ENCODE measurements at places on chromosomes 1 and 21.

GRCh38 chr1:63721531-63722189, 52.2 kb upstream of the ROR1 start:
- no peak for DNase-seq

DNA sequence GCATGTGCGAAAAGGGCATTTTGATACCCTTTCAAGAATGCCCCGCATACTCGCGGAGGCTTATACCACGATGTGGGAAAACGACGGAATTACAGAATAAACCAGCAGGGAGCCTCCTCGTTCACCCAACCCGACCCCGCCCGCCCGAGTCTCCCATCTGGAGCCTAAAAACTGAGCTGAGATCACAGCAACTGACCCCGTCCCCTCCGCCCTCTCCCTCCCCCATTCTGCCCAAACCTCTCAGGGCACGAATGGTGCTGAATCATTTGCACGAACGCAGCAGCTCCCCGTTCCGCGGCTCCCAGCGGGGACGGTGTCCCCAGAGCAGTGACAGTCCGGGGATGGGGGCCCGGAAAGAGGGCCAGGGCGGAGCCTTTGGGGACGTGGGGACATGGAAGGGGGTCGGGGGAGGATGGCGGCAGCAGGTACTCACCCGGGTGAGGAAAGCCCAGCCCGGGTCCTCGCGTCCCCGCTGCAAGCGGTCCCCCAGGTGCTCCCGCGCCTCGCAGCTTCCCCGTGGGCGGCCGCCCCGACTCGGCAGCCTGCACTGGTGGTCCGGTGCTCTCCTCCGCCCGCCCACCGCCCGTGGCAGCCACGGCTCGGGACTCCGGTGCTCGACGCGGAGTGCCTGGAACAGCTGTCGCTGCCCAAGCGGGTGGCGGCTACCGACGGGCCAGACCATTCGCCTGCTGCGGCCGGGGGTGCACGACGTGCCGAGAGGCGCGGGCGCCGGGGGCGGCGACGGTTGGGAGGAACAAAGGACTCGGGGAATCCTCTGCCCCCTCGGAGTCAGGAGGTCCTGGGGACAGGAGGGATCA, at the start of gene TTLL7:
Gene TTLL7 (minus strand): TSS at position 635 of the 818 bp plus-strand sequence. CDS start 46,921 bp downstream, outside the sequence.
- peak; percentile 10 for DNase-seq

- DNase-seq = peak; percentile 53
Measured at GRCh38 chr1:158527190-158527815, 26.9 kb downstream of the OR6Y1 start.

GRCh38 chr1:235643837-235644692, 5.5 kb downstream of the GNG4 start:
- no peak for DNase-seq

- no peak for DNase-seq
Measured at GRCh38 chr1:199945591-199945990, 81.9 kb upstream of the NR5A2 start.

DNA sequence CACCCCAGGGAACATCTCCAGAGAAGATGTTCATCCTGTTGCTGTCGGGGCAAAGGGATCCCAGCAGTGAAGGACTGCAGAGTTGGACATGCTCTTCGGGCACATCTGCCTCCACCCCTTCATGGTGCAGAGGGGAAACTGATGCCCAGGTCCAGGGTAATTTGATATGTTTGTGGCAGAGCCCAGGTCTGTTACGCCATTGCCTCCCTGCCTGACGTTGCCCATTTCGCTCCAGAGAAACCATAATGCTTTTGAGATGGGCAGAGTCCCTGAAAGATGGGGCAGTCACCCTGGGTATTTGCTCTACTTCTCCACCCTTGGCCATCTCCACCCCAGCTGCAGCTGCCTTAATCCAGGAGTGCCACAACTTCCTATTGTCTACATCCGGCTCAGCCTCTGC, 290.4 kb upstream of the POU3F1 start:
- DNase-seq = no peak

GRCh38 chr1:22285549-22286396, 142.9 kb upstream of the WNT4 start:
- peak; percentile 18 for DNase-seq

DNA sequence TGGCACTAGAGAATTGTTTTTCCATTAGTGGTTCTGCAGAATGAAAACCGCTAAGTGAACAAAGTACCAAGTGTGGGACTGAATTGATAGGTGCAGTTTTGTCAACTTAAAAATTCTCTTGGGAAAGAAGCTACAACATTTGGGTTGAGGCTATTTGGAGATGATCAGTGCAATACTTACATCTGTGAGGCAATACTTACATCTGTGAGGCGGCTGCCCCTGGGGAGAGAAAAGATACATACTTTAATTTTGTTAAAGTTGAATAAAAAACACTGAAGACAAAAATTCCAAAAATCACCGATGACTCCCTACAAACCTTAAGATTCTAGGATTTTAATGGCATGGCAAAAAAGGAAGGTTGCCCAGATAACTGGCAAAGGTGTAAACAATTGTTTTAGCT, 1.7 kb downstream of the CFAP410 start:
- DNase-seq = no peak

DNA sequence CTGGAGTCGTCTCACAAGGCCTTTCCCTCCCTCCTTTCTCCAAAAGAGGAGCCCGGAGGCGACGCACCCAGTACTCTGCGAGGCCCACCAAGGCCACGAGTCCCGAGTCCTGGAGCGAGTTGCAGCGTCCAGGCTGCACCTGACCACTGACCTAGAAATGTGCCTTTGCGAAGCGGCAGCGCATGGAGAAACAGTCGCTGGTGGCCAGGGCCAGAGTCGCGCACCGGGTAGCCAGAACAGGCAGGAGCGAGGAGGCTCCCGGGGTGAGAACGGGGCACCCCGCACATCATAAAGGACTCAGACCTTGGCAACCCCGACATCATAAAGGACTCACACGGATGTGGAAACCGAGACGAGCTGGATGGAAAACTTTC, 318.4 kb downstream of the FAM72C start:
- no peak for DNase-seq

All from HepG2 (cell line).